ENCODE measurements at places on chromosomes 1 and 21.
A peak's percentile ranks its signal among the peaks of the same experiment; 100 is the strongest.

DNA sequence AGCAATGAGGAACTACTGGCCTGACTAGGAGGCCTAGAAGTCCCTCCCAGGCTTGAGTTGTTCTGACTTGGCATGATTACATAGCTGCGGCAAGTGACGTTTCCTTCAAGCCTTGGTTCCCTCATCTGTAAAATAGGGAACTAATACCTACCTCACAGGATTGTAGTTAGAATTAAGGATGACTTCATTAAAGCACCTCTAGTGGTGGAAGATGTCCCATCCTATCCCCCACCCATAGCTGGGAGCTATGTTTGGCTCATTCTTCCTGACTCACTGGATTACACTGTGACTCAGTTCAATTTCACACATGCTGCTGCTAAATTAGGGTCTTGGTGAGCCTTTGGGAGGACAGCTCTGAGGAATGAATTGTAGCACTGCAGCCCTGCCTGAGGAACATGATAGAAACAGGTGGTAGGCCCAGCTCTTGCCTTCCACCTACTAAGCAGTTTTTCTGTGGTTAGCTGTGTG lies 6.0 kb upstream of the SHISA4 start:
- no peak for DNase-seq

GRCh38 chr1:58089898-58090534 lies 456.5 kb downstream of the OMA1 start:
- peak; percentile 5 for DNase-seq

- DNase-seq, result no peak
Measured at GRCh38 chr1:209614906-209615305, 31.4 kb downstream of the CAMK1G start.

- DNase-seq, result no peak
Measured at GRCh38 chr1:67682659-67683197, 2.3 kb upstream of the GADD45A start.

DNA sequence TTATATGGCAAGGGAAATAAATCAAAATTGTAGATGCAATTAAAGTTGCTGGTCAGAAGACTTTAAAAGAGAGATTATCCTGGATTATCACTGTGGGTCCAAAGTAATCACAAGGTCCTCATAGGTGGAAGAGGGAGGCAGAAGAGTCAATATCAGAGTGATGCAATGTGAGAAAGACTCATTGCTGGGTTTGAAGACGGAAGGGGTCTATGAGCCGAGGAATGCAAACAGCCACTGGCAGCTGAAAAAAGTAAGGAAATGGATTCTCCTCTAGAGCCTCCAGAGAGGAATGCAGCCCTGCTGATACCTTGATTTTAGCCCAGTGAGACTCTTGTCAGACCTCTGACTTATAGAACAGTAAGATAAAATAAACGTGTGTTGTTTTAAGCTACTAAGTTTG lies 59.8 kb upstream of the MUTYH start:
- DNase-seq, result no peak

GRCh38 chr1:182672487-182672836 lies 11.9 kb downstream of the RGS8 start:
- no peak for DNase-seq

GRCh38 chr1:171781176-171781875 lies at the start of gene METTL13:
METTL13 (plus strand) TSS chr1:171781660; CDS start chr1:171781968, 308 bp downstream.
- peak; percentile 99 for DNase-seq

- peak; percentile 87 for DNase-seq
Measured at GRCh38 chr1:57422271-57423134, 1.4 kb downstream of the DAB1 start.

GRCh38 chr21:40623528-40623927 lies 223.4 kb downstream of the DSCAM start:
- DNase-seq, result no peak

DNA sequence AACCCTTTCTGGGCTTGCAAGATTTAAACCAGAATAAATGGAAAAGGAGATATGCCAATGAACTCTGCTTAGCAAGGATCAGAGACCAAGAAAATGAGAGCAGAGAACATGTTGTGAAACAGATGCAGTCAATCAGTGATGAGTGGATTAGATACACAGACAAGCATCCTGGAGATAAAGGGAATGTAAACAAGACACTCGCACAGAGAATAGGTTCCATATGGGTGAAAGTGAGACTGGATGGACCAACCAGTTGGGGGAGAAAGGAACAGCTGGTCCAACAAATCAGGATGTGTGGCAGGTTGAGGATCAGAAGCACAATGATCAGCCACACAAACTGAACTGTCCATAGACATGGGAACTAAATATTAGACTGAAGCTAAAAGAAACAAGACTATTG lies 338.2 kb downstream of the ASTN1 start:
- no peak for DNase-seq

- DNase-seq, result no peak
Measured at GRCh38 chr1:24893431-24893830, 36.6 kb downstream of the RUNX3 start.

DNA sequence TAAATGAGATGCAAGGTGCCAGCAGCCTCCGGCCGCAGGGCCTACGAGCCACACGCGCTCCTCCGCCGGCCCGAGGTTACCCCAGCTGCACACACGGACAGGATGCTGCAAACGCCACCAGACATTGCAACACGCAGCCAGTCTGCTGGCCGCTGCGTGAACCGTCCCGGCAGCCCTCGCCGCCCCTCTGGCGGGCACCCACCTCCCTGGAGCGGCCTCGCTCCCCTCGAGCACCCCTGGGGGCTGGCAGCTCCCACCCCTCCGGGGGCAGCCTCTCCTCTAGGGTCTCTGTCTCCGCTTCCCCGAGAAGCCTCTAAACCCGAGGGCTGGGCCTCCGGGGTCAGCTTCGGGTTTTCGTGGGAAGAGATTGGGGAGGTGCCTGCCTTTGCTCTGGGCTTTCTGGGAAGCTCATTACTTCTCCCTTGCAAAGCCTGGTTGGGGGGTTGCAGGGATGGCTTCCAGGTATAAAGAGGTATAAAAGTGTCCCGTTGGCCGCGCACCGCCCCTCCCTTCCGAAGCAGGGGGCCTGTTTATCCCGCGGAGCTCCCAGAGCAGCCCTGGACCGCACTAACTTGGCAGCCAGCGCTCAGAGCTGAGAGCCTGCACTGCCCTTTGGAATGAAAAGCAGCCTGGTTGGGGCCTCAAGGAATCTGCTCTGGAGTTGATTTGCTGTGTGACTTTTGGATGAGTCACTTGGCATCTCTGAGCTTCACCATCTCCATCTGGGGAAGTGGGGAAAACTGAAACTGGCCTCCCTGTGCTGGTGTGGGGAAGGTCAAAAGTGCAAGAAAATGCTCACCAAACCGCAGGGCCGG lies 21.8 kb downstream of the DHRS3 start:
- peak; percentile 81 for DNase-seq

DNA sequence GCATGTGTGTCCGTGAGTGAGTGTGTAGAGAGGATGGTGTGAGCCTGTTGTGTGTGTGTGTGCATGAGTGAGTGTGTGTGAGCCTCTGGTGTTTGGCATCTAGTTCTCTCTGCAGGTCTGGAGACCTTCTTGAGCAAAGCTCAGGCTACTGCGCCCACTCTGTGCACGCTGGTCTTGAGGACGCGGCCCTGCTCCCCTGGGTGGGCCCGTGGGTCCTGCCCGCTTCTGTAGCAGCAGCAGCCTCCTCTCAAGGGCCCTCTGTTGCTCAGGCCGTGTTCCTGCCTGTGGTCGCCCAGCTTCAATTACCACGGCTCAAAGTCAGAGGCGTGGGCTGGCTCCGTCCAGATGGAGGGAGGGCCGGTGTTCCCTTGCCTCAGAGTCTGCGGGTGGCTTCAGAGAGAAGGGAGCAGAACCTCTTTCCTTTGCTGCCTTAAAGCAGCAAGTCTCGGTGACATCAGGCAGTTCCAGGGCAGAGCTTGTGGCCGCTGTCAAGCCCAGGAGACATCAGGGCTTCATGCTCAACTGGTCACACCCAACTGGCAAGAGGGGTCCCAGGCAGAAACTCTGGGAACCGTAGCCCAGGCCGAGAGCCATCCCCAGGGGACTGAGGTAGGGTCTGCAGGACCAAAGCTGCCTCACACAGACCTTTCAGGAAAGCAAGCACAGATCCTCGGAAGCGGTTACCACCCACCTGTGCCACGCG lies 270.6 kb upstream of the VAMP3 start:
- peak; percentile 74 for DNase-seq

DNA sequence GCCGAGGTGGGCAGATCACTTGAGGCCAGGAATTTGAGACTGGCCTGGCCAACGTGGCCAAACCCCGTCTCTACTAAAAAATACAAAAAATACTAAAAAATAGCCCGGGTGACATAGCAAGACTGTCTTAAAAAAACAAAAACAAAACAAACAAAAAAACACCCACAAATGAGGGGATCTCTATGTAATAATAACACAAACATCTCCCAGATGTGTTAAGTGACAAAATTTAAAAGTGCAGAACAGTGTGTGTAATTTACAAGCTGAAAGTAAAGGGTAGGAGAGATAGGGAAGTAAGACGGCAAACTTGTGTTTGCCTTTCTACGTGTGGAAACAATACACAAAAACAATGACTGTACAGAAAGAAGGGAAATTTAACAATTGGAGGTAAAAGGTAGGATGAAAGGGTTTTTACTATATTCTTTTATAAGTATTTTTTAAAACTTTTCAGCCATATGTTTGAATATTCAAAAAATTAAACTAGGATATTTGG lies 36.3 kb downstream of the ARID4B start:
- no peak for DNase-seq

GRCh38 chr1:57381871-57382270 lies 42.0 kb downstream of the DAB1 start:
- DNase-seq, result no peak

DNA sequence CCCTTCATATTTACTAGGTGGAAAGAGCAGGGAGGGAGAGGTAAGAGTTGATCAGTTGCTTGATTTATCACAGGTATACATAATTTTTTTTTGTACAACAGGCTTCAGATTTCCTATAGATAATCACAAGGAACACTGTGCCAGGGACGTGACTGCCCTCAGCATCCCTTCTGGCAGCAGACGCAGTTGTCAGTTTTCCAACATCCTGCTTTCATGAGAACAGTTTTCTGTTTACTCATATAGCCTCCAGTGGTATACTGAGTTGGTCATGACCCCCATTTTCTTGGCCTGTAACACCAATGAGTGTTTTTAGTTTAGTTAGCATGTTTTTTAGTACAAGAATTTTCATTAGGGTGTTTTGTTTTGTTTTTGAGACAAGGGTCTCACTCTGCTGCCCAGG lies 37.9 kb upstream of the PTPRF start:
- no peak for DNase-seq

GRCh38 chr1:194289569-194290266 lies 1103.3 kb upstream of the B3GALT2 start:
- DNase-seq, result no peak

DNA sequence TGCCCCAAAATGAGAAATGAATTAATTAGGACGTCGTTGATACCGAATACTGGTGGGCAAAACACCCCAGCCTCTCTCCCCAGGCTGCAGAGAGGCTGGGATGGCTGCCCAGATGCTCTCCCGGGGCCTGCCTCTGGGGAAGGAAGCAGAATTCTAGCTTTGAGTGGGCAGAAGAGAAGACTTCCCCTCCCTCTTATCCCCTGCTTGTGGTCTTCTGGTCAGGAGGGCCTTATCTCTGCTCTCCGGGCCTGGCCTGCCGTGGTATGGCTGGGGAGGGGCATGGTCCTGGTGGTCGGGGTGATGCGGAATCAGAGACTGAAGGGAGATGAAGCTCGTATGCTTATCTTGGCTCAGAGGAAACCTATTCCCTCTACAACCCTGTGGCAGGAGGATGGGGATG lies 9.8 kb upstream of the CSF3R start:
- DNase-seq, result no peak

- DNase-seq, result no peak
Measured at GRCh38 chr1:231761252-231761651, 134.7 kb downstream of the DISC1 start.

- DNase-seq, result no peak
Measured at GRCh38 chr1:67869233-67869632, 36.0 kb upstream of the GNG12 start.

DNA sequence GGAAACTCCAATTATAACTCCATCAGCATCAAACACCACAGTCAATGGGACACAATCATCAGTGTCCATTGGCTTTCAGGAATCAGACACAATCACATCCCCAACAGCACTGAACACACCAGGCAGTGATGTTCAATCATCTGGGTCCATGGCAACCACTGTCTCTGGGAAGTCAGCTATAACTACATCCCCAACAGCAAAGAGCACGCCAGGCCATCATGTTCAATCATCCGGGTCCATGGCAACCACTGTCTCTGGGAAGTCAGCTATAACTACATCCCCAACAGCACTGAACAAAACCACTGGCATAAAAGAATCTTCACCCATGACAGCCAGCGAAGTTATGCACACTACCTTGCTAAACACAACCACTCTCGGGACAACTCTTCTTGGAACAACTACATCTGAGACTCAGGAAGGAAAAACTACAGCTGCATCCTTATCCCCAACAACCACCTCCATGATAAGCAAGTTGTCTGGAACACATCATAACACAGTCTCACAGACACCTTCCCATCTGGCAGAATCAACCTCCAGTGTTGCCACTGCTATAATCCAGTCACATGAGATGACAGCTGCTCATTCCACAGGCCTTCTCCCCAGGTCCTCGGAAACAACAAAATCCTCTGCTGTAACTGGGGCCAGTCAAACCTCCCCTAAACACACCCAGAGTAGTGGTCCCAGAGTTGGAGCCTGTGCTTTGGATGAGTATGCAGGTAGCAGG lies 19.9 kb downstream of the CATSPER4 start:
- no peak for DNase-seq

All from retina (tissue), 1 donor.